ENCODE measurements at places on chromosomes 7 and 10.

DNA sequence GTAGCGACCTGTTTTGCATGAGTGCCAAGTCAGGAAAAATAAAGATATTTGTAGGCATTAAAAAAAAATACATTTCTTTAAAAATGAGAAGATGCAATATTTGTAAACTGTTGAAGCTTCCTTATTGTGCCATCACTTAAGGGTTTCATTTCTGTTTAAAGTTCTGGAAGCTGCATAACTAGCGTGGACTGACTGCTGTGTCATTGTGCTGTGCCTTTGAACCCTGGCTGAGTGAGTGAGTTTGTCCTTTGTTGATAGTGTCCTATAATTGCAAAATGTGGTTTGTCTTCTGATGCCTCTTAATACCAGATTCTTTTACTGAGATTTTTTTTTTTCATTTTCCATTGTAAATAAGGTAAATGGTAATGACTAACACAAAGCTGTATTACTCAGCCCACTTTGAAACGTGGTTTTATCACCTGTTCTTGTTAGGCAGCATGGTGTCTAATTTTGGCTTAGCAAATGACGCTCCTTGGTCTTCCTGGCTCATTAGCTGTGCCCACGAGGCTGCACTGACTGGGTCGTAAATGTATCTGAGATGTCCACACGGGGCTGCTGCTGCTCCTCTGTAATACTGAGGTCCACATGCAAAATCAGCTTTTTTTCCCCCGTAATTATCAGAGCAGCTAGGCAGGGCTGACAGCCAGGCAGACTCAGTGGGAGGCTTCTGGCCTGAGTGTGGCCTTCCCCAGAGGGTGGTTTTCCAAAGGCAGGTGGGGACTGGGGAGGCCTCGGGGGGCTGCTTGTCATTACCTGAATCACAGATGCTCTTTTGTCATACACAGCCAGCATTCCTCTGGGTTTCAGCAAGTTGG is 14.8 kb downstream of the ZSCAN25 start:
- DNase-seq, result no peak

GRCh38 chr7:67593794-67594193 is 597.2 kb downstream of the TYW1 start:
- DNase-seq, result no peak

DNA sequence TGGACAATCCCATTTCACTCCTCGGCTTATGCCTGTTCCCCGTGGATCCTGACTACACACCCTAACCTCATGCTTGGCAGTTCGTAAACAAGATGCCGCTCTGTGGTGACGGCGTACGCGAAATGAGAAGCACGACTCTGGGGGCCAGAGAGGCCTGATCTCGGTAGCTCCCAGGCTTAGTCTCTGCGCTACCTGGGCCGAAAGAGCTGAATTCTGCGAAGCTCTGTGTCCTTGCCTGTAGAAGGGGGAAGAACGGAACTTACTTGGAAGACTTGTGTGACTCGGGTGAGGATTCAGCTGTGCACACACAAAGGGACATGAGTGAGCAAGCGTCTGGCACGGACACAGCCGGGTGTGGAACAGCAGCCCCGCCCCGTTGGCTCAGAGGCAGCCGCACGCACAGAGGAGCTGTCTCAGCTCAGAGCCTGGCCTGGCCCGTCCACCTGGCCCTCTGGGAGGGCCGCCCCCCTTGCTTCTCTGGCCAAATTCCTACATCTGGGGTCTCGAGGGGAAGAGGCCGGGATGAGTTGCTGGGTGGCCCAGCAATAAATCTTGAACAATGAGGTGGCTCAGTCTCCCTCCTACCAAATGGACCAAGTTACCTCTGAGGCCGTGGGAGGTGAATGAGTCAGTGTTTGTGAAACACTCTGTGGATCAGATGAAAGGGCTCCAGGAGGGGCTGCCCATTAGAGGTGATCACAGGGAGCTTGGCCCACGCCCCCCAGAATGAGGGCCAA is 83.8 kb downstream of the PDGFA start:
- no peak for DNase-seq

GRCh38 chr7:95430864-95431263 is 4.0 kb downstream of the PON2 start:
- DNase-seq, result no peak

DNA sequence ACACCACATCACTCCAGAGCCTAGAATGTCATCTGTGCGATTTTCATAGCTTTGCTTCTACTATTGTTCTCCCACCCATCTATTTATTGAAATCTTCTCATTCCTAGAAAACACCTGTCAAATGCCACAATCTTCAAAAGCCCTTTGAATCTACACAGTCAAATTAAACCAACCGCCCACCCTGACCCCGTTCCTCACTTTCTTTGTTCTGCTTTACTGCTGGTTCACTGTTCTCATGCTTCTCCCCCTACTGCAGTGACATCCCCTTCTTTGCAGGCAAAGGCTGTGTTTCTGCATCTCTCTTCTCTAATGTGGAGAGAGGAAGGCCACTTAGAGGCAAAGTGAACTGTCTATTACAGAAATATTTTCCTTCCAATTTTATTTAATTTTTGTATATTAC is 152.4 kb upstream of the NEBL start:
- no peak for DNase-seq

- DNase-seq, result no peak
Observed at GRCh38 chr10:33878238-33878786, 543.8 kb upstream of the NRP1 start.

DNA sequence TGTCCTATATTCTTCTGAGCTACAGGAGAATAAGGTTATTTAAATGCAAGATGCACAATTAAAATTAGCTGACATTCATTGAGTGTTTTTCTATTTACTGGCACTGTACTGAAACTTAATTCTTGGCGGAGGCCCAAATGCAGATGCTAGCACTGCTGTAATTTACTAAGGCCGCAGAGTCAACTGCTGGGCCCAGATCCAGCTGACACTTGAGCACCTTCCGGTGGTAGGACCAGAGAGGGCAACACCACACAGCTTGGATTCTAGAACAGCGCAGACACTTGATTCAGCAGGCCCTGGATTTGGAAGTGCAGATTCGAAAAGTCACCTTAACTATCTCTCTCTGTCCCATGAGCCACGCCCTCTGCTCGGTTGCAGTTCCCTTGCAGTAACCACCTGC is 228.6 kb upstream of the TMEM72 start:
- DNase-seq, result no peak

- no peak for DNase-seq
Observed at GRCh38 chr10:57830877-57831560, 436.7 kb downstream of the IPMK start.

DNA sequence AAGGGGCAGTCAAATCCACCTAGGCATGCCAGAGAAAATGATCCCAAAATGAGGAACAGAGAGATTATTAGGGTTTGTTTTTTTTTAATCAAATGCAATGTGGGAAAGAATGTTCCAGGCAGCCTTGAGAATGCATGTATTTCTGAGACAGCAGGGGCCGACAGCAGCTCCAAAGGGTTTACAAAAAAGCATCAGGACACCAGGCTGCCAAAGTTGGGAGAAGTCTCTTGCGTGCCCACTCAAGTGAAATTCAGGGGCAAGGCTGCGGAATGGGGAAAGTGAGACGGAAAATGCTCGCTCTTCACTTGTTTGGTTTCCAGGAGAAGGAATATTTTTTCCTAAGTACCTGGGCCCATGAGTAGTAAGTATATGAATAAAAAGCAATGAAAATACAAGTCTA is 101.2 kb downstream of the USP6NL start:
- no peak for DNase-seq

GRCh38 chr7:30863706-30864035 is 48.0 kb upstream of the AQP1 start:
- DNase-seq, result no peak

- DNase-seq, result no peak
Observed at GRCh38 chr10:14163377-14164086, 167.2 kb downstream of the FRMD4A start.

DNA sequence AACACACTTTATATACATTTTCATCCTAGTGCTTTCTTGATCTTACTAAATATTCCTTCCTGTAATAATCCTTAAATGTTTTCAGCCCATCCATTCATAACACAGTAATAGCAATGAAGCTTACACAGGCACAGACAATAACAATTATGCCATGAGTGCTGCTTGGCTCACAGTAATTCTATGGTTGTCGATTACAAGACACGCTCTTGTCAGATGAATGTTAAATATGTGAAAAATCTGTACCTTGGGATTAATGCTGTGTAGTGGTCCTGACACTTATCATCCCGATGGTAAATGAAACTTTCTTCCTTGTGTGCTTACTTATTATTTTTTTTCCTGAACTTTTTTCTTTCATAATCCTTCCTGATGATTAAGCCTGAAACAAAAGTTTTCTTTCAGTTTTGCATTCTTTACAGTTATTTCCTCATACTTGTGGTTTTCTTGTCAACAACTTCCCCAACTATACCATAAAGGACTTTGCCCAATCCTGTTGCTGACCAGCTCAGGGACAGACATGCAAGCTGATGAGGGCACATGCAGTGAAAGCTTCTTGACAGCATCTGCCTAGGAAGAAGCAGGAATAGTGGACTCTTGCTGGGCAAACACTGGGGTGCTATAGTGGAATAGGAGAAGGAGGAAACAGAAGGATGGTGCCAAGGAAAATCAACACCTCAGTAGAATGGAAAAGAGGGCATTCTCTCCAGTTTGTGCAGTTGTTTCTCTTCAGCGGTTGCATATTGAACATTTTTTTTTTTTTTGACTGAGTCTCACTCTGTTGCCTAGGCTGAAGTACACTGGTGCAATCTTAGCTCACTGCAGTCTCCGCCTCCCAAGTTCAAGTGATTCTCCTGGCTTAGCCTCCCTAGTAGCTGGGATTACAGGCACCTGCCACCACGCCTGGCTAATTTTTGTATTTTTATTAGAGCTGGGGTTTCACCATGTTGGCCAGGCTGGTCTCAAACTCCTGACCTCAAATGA is 6.7 kb upstream of the MGAM2 start:
- no peak for DNase-seq

DNA sequence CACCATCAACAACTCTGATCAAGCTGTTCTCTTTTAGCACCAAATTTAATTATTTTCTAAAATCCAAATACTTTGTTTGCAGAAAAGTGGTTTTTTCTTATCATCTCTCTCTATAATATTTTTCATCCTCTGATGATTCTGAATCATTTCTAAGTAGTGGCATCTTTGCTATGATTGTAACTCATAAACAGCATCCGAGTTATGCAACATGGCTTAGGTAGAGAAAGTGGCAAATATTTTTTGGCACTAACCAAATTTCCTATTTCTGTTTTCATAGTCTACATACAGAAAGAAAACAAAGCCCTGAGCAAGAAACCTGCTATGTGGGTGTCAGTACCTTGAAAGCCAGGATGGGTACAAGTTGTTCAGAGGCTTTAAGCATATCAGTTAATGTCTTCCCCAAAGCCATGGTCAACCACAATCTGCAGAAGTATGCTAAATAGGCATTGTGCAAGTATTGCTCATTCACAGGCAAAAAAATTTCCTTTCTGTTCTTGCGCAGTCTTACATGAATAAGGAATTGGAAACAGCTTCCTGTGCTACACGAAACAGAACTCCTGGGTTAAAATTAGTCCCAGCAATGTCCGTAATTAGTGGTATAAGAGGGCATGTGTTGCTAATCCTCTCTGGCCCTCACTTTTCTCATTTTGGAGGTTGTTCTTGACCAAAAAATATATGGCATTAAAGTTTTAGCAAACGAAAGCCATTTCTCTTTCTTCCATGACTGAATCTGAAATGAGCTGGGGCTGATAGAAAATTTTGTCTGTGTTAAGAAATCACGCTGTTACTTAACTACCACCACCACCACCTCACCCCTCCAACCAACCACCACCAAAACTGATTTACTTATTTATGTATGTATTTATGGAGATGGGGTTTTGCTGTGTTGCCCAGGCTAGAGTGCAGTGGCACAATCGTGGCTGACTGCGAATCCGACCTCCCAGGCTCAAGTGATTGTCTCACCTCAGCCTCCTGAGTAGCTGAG is 325.6 kb upstream of the MAGI2 start:
- DNase-seq, result no peak
